ENCODE measurements at places on chromosomes 11 and 22.

- peak; percentile 18 for DNase-seq
Measured at GRCh38 chr11:46906609-46907041, 11.7 kb downstream of the LRP4 start.

DNA sequence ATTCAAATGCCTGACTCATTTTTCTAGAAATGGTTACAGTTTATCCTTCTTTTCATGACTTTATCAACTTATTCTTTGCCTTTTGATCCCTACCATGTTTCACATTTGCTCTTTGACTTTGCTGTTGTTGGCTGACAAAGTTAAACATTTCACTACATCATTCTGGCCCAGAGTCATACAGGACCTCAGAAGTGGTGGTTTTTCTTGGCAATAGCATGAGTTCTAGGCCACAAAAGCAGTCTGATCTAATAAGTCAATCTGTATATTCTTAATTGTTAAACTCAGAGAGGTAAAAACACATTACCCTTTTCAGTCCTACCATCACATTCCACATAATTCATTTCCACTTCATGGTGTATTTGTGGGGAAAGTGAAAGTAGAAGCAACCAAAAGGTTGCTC, 763.2 kb upstream of the TENM4 start:
- no peak for DNase-seq

- no peak for DNase-seq
Measured at GRCh38 chr22:44821741-44822475, 69.5 kb downstream of the ARHGAP8 start.

DNA sequence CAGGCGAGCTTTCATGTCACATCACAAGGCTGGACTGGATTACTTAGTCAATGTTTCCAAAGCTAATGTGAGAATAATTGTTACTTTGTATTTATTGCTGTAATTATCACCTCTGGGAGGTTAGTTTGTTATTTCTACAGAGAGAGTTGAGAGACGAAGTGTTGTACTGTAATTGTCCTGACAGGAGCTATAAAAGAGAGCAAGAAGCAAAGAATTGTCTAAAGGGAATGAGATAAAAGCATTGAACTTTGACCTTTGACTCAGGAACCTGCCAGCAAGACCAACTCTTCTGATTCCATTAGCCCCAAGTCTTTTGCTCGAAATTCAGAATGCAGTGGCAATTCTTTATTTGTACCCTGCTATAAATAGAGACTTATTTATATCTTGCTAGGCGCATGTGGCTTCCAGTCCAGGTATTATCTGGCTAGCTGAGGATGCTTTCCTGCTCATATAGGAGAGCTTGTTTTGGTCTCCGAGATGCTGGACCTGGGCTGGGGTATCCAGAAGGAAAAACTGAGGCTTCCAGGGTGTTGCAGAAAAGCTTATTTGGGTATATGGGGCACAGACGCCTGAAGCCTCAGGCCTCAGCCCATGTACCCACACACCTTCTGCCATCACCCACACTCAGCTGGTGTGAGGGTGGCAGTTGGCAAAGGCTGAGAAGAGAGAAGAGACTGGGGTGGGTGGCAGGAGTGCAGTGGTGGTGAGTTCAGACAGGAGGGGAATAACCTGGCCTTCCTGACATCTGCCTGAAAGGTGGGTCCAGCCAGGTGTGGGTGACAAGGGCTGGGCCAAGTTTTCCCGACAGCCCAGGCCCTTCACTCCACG, 40.7 kb downstream of the SYT13 start:
- no peak for DNase-seq

DNA sequence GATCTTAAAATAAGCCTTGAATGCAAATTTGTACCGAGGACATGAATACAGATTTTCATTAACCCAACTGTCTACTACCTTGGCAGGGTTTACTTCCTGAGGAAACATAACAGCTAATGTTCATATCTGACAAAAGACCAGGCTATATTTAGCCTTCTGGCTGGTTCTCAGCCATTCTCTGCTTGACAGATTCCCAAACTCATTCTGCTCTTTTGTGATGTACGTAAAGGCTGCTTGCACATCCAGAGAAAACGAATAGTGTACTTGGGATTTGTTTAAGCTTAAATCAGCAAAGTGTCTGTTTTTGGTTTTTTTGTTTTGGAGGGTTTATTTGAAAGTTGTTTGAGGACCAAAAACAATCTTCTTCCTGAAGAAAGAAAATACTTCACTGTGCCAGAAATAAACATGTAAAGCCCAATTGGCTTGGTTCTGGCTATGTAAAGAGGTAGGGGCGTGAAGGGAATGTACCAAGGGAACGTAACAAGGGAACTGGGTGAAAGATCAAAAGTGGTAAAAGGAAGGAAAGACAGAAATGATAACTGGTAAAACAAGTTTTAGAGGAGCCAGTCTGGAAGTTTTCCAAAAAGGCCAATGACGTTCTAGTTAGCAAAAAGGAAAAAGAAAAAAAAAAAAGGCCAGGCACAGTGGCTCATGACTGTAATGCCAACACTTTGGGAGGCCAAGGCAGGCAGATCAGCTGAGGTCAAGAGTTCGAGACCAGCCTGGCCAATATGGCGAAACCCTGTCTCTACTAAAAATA, 21.4 kb upstream of the CRTAM start:
- DNase-seq: no peak

GRCh38 chr11:117171404-117172061, 7.0 kb upstream of the SIDT2 start:
- DNase-seq: no peak

GRCh38 chr22:29907753-29908515, 25.0 kb downstream of the MTMR3 start:
- no peak for DNase-seq

- DNase-seq: no peak
Measured at GRCh38 chr11:31844351-31844750, 33.2 kb upstream of the PAX6 start.

- no peak for DNase-seq
Measured at GRCh38 chr11:8814209-8814922, 96.6 kb upstream of the AKIP1 start.

- no peak for DNase-seq
Measured at GRCh38 chr11:71485466-71485865, 32.5 kb downstream of the NADSYN1 start.

- no peak for DNase-seq
Measured at GRCh38 chr11:12249590-12250260, 127.6 kb upstream of the PARVA start.

DNA sequence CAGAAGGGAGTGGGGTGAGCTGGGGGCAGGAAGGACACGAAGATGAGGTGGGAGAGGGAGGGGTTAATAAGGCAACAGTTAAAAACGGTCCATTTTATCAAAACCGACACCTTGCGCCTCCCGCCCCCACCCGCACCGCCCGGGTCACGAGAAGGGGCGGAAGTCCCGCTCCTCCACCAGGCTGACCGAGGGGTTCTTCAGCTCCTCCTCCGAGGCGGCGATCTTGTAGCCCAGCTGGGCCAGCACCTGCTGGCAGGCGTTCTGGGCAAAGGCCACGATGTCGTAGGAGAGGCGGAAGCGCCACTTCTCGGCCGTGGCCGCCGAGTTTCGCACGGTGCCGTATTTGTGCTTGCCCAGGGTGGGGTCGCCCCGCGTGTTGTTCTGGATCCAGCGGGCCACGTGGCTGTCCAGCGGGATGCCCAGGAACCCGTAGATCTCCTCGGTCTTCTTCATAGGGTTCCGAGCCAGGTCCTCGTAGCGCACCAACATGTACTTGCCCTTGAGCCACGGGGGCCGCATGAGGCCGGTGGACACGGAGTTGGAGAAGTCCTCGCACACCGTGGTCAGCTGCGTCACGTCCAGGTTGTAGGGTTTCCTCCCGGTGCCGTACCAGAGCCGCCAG, 15.8 kb downstream of the CHST1 start:
- no peak for DNase-seq

DNA sequence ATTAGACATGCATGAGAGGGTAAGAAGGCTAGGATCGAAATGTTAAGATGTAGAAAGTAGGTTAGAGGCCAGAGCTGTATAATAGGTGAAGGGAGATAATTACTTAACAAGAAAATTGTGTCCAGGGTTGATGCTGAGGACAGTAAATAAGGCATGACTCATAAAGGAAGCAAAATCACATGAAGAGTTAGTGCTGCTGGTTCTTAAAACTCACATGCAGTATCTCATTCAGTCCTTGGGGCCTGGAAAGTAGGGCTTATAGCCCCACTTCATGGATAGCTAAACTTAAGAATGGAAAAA, 130.2 kb downstream of the NCAM1 start:
- no peak for DNase-seq

DNA sequence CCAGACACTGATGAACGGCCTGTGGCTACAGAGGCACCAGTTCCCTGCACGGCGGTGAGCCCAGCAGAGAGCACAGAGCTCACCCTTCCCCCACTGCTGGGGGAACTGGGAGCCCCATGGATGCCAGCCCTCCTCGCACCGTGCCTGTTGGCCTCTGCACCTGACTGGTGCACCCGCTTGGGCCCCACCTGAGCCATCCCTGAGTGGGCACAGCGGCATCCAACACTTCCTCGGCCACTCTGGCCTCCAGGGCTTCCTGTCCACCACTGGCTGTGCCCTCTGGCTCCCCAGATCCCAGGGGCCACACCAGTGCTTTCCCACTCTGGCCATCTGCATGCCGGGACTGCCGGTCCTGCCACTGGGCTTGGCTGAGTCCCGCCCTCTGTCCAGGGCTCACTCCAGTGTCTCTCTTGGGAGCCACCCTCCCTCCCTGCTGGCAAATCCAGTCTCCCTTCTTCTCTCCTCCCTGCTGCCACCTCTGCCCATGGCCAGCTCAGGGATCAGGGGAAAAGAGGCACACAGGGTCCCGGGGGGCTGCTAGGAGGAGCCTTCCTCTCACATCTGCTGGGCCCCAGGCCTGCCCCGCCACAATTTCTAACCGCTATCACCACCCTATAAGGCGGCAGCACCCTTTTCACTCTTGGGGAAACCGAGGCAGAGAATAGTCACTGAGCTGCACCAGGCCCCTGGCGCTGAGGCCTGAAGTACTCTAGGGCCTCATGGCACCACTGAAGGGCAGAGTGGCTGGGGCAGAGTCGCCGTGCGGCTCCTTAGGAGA, 33.0 kb downstream of the GNB1L start:
- no peak for DNase-seq

DNA sequence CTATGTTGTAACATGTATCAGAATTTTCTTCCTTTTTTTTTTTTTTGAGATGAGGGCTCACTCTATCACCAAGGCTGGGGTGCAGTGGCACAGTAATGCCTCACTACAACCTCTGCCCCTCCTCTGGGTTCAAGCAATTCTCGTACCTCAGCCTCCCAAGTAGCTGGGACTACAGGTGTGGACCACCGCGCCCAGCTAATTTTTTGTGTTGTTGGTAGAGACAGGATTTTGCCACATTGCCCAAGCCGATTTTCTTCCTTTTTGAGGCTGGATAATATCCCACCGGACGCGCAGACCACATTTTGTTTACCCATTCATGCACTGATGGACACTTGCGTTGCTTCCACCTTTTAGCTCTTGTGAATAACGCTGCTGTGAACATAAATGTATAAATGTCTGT, 97.0 kb downstream of the BRD1 start:
- DNase-seq: no peak

DNA sequence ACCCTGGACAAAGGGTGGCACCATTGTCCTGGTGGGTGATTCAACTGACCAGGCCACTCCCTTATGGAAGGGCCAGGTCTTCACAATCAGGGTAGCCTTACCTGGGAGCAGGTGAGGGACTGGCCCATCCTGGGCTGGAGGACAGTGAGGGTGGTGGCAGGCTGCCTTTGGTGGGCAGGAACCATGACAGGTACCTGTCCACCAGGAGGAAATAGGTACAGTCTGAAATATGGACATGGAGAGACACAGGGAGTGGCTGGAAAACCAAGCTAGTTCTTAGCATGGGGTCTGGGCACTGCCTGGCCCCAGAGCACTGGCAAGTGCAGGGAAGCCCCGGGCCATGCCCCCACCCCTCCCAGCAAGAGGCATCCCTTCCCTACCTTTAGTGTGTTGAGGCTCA, 113.8 kb downstream of the MED15 start:
- DNase-seq: no peak

DNA sequence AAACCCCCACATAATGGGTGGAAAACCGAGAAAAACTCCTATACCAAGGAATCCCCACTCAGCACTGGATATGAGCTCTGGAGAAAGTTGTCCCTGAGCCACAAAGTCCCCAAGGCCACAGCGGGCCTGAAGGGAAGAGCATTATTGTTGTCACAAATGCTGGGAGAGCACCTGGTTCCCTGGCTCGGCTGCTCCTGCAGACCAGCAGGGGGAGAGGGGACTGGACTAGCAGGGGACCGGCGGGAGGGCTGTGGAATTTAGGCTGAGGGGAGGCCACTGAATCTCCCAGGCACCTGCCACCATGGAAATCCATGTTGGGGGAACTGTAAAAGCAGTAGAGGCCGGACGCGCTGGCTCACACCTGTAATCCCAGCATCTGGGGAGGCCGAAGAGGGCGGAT, 7.0 kb downstream of the PC start:
- DNase-seq: no peak

- no peak for DNase-seq
Measured at GRCh38 chr11:78365381-78365792, 52.2 kb downstream of the GAB2 start.

GRCh38 chr11:117700551-117700950, 96.5 kb downstream of the DSCAML1 start:
- no peak for DNase-seq

- DNase-seq: no peak
Measured at GRCh38 chr11:35242412-35243242, 103.7 kb downstream of the CD44 start.

DNA sequence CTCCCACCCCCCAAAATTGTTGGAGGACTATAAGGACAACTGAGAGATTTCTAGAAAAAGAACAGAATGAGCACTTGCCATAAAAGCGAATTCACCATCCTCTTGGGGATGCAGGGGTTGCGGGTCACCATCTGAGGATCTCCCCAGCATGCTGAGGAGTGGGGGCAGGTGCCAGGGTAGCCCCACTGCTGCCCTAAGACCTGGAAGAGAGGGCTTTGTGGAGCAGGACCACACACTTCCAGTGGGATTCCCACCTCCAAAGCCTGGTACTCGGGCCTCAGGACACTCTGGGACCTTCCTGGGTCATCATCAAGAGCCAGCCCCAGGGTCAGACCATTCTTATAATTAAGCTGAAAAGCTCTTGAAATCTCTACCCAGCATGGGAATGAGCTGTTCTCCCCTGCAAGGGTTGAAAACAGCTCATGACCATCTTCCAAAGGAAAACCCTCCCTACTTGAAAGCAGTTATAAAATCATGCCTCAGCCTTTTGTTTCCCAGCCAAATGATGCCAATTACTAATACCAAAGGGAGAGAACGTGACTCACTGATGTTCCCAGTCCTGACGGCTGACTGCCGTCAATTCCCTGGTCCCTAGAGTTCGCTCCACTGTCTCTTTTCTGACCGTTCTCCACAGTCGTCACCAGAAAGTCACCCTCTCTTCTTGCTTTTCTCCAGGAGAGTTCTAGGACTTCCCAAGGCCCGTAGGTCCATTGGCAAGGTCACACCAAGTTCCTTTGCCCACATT, 76.8 kb upstream of the CREB3L1 start:
- DNase-seq: no peak

- no peak for DNase-seq
Measured at GRCh38 chr22:25403284-25403810, 161.1 kb upstream of the GRK3 start.

- DNase-seq: peak; percentile 84
Measured at GRCh38 chr11:78645226-78646202, 70.8 kb upstream of the NARS2 start.

Data from nephron progenitor cell (in vitro differentiated cells).